Ammon's horn (tissue), 1 donor: ENCODE measurements at places on chromosomes 7 and 10.

DNA sequence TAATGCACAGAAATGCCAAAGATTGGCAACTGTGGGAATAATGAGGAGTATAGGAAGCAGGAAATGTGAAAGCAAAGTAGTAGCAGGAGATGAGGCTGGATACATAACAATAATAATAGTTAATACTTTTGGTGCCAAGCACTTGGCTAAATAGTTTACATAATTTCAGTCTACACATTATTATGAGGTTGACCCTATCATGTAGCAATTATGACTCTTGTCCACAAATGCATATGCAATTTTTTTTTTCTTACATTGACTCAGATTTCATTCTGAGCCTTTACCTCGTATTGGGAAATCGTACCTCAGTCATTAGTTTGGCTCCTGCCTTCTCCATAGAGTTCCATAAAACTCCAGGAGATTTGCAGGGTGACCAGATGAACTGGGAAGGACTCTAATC, 219.9 kb downstream of the SUGCT start:
- no peak for DNase-seq

- DNase-seq, result no peak
Observed at GRCh38 chr10:6558759-6559461, 21.2 kb downstream of the PRKCQ start.

DNA sequence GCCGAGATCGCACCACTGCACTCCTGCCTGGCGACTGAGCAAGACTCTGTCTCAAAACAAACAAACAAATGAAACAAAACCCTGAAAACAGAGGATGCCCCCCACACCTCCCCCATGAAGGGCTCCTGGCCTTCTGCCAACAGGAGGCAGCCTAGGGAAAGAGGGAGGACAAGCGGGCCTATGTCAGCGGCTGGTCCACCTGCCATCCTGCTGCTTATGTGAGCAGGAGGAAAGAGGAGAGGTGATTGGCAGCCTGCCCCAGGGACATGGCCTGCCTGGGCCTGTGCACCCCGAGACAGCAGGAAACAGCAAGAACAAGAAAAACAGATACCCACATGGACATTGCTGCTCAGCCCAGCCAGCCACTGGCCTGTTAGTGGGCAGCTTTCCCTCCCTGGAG, 9.1 kb upstream of the ZNF316 start:
- DNase-seq, result no peak

DNA sequence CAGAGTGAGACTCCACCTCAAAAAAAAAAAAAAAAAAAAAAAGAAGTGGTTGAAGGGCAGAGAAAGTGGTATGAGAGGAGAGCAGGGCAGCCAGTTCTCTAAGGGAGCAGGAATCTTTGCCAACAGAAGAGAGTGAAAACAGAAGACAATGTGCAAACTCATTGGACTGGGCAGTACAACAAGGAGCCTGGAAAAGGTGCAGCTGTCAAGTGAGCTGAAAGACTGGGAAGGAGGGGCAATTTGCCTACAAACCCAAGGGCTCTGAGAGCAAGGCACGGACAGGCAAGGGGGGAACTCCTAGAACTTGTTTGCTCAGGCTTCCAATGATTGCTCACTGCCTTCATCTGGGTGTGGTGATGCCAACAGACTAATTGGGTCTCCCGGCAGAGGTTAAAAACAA, 9.5 kb downstream of the ACTR1A start:
- DNase-seq, result peak; percentile 77

- DNase-seq, result no peak
Observed at GRCh38 chr10:106973288-106973687, 191.2 kb downstream of the SORCS1 start.

DNA sequence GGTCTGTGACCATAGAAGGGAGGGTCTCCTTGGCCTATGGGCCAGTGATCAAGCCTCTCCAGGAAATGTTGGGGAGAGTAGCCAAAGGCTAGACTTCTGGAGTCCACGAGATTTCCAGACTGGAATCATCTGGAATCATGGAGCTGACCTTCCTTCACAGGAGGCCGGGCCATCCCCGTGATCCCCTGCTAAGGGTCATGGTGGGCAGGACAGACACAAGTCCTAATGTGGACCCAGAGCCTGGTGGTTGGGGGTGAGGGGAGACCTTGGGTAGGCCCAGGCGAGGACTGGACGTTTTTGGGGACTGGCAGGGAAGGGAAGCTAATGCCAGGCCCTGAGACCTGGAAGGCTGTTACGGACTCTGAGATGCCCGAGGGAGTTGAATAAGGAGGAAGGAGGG, 9.8 kb upstream of the GRID1 start:
- no peak for DNase-seq

GRCh38 chr7:145092766-145093165, 256.9 kb upstream of the TPK1 start:
- no peak for DNase-seq

- no peak for DNase-seq
Observed at GRCh38 chr10:127563718-127564553, 14.8 kb downstream of the NPS start.

GRCh38 chr7:116582164-116582732, 57.4 kb downstream of the CAV1 start:
- no peak for DNase-seq

DNA sequence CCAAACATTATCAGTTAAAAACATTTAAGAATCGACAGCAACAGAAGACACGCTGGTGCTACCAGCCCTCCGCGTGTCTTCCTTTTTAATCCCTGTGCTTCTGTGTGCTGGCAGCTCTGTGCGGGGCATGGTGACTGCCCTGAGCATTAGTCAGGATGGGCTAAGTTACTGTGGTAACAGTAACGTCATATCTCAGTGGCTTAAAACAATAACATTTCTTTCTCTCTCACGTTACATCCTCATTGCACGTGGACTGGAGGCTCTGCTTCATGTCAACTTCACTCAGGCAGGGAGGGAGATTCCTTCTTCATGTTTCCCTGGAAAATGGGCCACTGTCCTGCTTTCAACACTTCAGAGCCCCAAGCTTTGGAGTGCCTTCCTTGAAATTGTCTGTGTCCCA, 378.5 kb downstream of the CCSER2 start:
- DNase-seq, result no peak

DNA sequence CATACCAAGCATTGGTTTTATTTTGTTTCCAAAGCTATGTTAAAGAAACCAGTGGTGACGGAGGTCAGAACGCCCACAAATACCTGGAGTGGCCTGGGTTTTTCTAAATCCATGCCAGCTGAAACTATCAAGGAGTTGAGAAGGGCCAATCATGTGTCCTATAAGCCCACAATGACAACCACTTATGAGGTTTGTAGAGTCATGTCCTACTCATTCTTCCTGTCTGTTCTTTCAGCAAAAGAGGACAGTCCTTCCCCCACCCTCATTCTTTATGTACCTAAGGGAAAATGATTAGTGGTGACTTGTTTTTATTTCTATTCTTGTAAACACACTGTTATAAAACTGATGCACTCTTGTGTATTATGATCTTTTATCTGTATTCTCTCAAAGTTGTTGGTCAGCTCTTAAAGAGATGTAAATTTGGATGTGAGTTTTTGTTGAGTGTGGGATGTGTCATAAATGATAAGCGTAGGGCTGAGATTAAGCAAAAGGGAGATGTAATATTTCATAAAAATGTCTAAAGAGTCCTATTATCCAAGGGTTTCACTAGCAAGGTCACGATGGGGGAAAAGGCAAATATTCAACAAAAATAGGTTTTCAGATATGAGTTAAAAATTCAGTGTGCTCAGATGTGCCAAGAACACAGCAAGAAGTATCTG, 294.4 kb downstream of the BICC1 start:
- no peak for DNase-seq
